ENCODE measurements at places on chromosomes 4 and X.

- no peak for DNase-seq
Observed at GRCh38 chrX:3066555-3066954, 25.3 kb downstream of the ARSF start.

DNA sequence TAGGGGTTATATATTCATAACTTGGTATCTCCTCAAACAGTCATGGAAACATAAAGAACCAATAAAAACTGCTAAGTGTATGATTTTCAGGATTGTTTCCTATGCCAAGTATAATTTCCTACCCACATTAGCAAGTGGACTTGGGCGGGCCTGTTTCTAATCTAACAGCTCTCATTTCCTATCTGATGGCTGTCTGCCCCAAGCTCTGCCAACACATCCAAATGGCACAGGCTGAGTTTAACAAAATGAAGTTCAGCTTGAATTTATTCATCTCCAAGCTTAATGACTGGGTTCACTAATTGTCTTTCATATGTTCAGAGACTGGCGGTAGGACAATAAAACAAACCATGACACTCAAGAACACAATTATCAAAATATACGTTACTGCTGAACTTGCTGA lies 55.5 kb upstream of the S100G start:
- no peak for DNase-seq

GRCh38 chr4:81218206-81218605 lies 3.2 kb upstream of the PRKG2 start:
- DNase-seq: no peak

DNA sequence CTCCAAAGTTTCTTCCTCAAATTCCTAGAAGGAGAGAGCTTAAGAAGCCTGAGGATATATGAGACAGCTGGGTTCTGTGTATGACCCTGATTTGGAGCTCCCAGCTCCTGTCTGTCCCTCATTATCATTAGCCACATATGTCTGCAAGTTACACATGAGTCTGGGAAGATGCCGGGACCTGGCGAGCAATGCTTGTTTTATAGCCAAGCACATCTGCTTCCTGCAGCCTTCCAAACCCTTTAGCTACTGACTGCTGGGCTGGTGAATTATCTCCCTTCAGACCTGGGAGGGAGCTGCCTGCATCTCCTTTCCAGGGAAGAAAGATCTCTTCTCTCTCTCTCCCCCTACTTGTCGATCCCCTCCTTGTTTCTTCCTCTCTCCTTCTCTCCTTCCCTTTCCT lies 556.7 kb upstream of the BOD1L1 start:
- DNase-seq: no peak

DNA sequence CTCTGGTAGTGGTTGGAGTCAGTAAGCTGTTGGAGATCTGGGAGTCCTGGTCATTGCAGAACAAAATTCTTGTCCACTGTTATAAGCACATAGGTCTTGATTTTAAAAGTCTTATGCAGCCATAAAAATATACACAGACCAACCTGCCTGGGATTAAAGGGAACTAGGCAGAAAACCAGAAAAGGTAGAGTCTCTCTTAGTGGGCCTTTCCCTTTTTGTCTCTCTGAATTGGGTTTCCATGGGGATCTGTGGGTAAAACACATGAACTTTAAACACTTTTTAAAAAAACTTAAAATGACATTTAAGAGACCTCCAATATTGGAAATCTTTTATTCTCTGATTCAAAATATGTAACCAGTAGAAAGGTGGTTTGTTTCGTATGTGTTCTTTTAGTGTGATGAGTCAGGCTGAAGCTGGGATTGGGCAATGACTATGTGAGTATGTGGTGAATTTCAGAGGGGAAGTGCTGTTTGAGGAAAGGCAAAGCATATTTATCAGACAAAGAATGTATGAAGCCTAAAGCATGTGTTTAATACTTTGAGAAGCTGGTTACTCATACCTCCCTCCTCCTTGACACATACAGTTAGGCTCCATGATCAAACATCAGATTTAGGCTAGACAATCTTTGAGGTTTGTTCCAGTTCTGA lies 29.6 kb downstream of the SLC16A2 start:
- no peak for DNase-seq

GRCh38 chrX:42803320-42803719 lies 25.4 kb upstream of the PPP1R2C start:
- no peak for DNase-seq

- no peak for DNase-seq
Observed at GRCh38 chrX:37906357-37906756, 59.0 kb upstream of the DYNLT3 start.

DNA sequence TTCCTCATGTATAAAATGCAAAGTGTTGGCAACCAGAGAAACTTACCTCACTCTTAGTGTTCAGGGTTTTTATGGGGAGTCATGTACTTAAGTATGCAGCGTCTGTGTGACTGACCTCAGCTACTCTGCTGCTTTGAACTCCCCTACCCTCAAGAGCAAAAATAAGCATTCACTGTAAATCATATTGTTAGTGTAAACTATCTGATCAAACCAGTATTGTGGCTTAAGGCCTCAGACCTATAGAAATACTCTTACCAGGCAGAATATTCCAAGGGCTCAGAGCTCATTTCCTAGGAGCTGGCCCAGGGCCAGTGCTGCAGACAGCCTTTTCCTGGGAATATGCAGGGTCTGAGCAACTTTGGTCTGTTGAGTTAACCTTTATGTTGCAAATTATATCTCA lies 453.1 kb downstream of the CCSER1 start:
- DNase-seq: no peak

DNA sequence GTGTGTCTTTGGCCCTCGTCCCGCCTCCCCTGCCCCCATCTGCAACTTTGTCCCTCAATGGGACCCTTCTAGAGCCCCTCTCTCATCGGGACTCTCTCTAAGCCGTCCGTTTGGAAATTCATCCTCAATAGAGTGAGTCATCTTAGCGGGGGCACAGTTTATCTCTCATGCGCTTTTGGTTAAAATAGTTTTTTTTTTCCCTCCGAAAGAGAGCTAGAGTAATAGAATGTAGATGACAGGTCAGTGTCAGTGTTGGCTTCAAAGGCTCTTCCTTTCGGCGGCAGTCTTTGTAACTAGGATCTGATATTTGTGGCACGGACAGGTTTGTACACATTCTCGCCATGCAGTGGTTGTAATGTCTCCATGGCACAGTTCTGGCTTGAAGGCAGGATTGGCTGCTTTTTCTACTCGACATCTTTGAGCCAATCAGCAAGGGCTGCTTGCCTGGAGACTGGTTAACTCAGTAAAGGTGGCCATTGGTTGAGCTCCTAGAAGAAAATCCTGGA lies 989 bp downstream of the N4BP2 start:
- DNase-seq: peak; percentile 76

GRCh38 chr4:104747635-104748034 lies 252.9 kb upstream of the CXXC4 start:
- no peak for DNase-seq

DNA sequence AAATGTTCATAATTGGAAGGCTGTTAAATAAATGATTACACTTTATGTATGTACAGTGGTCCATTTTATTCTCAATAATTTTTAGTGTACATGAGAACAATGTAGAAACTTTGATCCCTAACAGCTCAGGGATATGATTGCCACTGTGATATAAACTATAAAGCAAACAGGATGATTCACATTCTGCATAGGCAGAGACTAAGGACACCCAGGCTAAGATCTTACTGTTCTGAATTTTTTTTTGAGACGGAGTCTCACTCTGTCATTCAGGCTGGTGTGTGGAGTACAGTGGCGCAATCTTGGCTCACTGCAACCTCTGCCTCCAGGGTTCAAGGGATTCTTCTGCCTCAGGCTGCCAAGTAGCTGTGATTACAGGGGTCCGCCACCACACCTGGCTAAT lies 186.6 kb downstream of the PDGFC start:
- no peak for DNase-seq

DNA sequence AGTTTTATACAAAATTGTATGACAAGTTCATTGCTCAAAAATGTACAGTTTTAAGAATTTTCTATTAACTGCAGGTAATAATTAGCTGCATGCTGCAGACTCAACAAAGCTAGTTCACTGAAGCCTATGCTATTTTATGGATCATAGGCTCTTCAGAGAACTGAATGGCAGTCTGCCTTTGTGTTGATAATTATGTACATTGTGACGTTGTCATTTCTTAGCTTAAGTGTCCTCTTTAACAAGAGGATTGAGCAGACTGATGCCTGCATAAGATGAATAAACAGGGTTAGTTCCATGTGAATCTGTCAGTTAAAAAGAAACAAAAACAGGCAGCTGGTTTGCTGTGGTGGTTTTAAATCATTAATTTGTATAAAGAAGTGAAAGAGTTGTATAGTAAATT lies 131.0 kb downstream of the TET2 start:
- no peak for DNase-seq

DNA sequence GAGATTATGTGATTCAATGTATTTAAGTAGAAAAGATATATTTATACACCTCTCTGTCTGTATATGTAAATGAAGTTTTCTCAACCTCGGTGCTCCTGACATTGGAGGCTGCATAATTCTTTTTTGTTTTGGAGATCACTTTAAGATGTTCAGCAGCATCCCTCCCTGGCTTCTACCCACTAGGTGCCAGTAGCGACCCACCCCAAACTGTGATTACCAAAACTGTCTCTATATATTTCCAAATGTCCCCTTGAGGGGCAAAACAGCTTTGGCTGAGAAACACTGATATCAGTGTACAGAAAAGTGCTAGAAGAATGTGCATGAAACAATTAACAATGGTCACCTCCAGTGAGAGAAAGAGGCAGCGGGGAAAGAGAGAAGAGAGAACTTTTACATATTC lies 51.2 kb downstream of the DCX start:
- DNase-seq: no peak

DNA sequence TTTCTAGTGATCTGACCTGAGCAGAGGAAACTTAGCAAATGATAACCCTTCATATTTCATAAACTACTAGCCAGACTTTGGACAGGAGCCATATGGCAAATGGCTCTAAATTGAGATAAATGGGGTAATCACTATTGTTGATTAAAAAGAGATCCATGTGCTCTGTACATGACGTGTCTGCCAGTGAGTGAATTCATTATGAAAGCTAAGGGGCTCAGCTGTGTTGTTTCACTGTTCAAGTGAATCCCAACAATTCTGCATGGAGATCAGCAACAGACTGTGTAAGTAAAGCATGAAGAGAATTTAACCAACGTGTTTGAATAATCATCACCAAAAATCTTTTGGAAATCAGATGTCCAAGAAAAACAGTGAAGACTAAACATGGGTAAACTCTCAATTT lies 9.5 kb upstream of the QRFPR start:
- DNase-seq: no peak

- no peak for DNase-seq
Observed at GRCh38 chrX:119008110-119008744, 33.8 kb downstream of the LONRF3 start.

DNA sequence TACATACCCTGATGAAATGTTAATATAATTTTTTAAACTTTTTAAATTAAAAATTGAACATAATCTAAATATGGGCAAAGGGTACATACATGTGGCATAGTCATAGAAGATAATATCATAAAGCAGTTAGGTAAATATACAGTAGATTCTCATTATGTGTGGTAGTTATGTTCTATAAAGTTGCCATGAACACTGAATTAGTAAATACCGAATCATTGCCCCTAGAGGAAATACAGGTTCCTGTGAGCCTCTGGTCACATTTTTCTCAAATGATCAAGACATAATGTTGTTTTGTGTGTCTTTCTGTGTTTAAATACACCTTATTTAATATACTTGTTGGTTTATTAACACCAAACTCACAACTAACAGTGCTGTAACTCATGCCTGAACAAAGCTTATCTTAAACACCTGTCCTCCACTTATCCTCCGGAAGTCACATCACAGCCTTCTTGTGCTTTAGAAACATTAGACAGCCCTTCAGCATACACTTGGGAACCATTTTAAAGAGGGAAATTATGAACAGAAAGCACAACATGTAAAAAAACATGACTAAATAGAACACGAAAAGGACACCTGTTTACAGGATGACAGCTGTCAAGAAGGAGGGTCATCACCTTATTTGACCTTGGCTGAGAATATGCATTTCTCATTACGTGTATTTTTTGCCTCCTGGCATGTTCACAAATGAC lies 169.4 kb upstream of the NAP1L5 start:
- DNase-seq: no peak

Measured in cerebellar nuclear complex (tissue), 1 donor.